ENCODE measurements at places on chromosomes 11 and 22.

DNA sequence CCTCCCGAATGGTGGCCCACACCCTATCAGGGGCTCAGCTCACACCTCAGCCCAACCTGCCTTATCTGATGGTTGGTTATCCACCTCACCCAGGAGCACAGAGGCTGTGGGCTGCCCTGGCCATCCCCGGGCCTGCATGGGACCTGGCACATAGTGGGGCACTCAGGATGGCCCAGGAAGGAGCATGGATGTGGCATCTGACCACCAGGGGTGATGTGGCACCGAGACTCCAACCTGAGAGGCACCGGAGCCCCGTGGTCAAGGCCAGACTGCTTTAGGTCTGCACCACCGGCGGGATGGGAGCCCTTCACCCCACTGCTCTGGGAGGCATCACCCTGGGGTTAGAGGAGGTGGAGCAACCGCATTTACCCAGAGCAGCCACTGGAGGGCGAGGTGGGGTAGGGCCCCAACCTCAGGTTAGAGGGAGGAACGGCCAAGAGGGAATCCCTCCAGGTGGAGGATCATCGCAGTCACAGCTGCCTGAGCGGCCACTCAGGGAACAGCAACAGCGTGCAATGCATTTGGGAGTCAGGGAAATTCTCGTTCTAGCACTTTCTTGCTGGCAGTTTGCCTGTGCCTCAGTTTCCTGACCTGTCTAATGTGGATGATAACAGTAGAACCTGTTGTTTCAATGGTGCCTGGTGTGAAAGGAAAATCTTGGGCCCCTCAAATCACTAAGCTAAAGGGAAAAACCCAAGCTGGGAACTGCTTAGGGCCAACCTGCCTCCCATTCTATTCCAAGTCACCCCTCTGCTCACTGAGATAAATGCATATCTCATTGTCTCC lies 52.9 kb upstream of the CARS1 start:
- DNase-seq, result no peak

DNA sequence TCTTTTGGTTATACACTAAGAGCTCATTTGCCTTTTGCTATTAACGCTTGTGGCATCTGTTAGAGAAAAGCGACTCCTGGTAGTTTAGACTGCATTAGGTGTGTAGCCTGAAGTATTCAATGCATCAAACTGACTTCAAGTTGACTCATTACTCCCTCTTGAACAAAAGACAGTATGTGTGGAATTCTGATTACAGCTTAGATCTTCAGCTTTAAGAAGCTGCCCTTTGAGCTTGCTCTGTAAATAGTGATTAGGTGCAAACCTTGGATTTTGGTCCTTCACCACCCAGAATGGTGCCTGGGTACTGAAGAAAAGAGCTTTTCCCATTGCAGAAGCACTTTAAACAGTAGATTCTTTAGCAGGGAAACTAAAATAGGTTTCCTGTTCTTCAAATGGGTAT lies 62.1 kb downstream of the FAT3 start:
- no peak for DNase-seq

DNA sequence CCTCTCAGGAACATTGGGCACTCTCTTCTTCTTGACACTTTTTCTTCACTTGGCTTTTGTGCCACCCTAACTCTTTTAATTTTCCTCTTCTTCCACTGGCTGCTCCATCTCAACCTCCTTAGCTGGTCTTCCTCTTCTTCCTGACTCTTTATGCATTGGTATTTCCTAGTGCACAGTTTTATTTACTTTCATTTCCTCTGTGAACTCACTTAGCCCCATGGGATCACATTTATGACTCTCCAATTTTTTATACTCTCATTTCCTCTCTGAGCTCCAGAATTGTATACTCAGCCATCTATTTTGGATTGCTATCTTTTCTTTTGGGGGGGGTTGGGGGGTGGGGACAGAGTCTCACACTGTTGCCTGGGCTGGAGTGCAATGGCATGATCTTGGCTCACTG lies 38.5 kb upstream of the LARGE1 start:
- DNase-seq, result peak; percentile 21

- no peak for DNase-seq
Measured at GRCh38 chr11:93719310-93719709, 22.0 kb downstream of the TAF1D start.

DNA sequence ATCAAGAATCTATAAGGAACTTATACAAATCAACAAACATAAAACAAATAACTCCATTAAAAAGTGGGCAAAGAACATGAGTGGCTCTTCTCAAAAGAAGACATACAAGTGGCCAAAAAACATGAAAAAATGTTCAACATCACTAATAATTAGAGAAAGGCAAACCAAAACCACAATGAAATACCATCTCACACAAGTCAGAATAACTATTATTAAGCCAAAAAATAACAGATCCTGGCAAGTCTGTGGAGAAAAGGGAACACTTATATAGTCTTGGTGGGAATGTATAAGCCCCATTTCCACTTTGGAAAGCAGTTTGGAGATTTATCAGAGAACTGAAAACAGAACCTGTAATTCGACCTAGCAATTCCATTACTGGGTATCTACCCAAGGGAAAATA lies 921.0 kb downstream of the KCNA4 start:
- DNase-seq, result no peak

GRCh38 chr11:17537261-17537660 lies 7.0 kb downstream of the USH1C start:
- no peak for DNase-seq

- DNase-seq, result no peak
Measured at GRCh38 chr11:44629732-44630345, 64.4 kb downstream of the CD82 start.

DNA sequence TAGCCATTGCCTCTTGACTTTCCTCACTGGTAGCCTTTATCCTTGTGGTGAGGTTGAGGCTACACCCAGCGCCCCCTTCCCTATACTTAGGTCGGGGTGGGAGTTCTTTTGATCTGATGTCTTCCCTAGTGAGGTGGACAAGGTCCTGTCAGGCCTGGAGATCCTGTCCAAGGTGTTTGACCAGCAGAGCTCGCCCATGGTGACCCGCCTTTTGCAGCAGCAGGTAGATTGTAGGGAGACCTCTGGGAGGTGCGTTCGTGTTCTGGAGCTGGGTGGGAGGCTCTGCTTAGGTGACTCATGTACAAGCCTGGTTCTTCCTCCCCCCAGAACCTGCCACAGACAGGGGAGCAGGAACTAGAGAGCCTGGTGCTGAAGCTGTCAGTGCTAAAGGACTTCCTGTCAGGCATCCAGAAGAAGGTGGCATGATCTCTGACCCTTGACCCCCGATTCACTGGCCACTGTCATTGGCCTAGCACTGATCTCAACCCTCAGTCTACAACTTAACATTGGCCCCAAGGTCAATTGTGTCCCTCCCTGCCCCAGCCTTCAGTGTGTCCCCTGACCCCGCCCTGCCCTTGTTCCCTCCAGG lies 4.9 kb downstream of the INPPL1 start:
- no peak for DNase-seq

DNA sequence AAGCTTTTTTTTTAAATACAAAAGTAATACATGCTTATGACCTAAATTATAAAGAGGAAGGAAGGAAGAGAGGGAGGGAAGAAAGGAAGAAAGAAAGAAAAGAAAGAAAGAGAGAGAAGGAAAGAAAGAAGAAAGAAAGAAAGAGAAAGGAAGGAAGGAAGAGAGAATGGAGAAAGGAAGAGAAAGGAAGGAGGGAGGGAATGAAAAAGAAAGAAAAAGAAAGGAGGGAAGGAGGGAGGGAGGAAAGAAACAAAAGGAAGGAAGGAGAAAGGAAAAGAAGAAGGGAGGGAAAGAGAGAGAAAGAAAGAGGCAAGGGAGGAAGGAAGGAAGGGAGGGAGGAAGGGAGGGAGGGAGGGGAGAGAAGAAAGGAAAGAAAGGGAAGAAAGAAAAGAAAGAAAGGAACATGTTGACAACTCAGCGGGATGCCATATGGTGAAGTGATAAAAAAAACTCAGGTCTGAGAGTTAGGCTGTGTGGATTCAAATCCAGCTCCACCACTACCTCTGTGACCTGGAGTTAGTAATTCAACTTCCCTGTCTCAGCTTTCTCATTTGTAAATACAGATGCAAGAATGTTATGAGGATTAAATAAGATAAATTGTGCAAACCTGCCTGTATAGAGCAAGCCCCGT lies 9.6 kb upstream of the EED start:
- DNase-seq, result no peak

DNA sequence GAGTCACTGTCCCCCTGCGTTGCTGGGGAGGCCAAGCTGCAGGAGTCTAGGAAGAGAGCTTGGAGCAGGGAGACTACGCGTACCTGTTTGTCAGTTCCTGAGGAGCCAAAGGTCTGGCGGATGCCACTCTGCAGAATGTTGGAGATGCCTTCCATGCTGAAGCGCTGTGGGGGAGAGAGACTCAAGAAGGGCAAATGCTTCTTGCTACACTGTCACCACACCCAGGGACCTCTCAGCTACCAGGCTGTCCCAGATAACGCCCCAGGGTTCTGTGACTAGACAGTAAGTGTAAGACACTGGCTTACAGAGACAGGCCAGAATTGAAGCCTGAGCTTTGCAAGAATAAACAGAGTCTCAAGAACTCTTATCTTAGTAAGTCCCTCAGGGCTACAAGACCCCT lies 42.0 kb downstream of the FEZ1 start:
- DNase-seq, result no peak

- DNase-seq, result no peak
Measured at GRCh38 chr11:69419662-69420395, 61.6 kb upstream of the LINC01488 start.

GRCh38 chr22:42171946-42172719 lies 41.5 kb upstream of the CYP2D6 start:
- peak; percentile 60 for DNase-seq

DNA sequence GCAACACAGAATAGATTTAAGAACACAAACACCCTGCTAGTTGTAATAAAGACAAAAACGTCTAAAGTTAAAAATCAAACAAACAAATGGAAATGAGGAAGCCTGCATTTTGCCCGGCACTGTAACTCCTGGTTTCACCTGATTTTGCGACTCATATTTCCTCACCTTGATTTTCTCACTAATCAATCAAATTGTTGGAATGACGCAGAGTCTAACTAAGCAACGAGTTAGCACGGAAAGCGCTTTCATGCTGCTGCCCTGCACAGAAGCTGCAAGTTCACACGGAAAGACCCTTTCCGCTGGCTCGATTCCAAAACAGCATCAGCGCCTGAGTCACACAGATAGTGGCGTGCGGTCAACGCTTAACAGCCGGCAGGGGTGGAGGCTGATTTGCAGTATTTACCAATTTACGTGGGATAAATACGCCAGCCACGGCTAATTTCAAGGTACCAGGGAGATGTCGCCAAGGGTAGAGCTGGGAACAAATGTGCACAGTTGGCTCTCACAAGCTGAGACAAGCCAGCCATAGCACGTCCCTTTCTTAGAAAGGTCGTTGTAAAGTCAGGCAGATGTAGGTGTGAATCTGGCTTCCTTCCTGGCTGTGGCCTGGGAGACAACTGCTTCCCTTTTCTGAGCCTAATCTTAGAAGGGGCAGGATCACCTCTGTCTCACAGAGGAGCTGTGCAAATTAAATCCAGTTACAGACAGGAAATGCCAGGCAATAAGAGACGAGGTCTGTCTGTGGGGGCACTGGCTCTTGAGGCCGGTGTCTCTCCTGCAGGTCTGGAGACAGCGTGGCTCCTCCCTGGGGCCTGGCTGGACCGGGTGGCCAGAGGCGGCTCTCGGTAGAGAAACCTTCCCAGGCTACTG lies 76.9 kb upstream of the TTLL12 start:
- DNase-seq, result peak; percentile 61

GRCh38 chr22:39317084-39317774 lies 2.2 kb downstream of the RPL3 start:
- peak; percentile 39 for DNase-seq

DNA sequence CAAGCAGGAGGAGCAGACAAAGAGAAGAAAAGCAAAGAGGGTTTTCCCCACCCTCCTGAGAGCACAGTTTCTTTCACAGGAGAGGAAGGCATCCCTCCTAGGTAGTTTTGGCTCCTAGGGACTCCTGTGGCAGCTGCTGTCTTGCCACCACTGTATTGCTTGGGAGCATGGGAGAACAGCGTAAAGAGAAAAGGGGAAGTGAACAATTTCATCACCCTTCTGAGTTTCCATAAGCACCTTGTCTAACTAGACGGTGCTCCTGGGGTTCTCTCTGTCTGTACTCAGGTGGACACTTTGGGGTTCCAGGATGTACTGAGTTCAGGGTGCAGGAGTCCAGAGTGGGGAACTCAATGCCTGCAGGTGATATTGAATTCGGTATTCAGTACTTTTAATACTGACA lies 1430.5 kb downstream of the TBC1D22A start:
- no peak for DNase-seq

GRCh38 chr11:1083621-1084551 lies 9.2 kb downstream of the MUC2 start:
- DNase-seq, result no peak

DNA sequence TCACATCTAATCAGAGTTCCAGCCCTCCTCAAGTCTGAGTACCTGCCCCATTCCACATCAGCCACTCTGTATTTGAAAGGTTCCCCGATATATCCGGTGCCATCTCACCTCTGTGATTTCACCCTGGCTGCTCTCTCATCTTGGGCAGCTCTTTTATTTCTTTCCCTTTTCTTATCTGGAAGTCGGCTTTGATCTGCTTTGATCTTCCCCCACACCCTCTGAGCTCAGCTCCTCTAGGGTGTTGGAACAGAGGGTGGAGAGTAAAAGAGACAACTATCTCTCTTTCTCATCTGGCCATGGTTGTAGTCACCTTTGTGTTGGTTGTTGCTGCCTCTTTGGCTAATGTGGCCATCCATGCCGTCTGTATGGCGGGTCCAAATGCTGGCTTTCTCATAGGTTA lies 108.3 kb downstream of the ENTHD1 start:
- no peak for DNase-seq

- DNase-seq, result peak; percentile 70
Measured at GRCh38 chr11:114059984-114060391, 477 bp downstream of the ZBTB16 start.

GRCh38 chr11:20360650-20361049 lies 2.9 kb upstream of the HTATIP2 start:
- peak; percentile 76 for DNase-seq

- DNase-seq, result no peak
Measured at GRCh38 chr22:25848954-25849353, 107.0 kb downstream of the MYO18B start.

- DNase-seq, result peak; percentile 61
Measured at GRCh38 chr22:23763579-23763945, 772 bp downstream of the C22orf15 start.

- DNase-seq, result no peak
Measured at GRCh38 chr11:111814557-111815320, 48.5 kb upstream of the PPP2R1B start.

DNA sequence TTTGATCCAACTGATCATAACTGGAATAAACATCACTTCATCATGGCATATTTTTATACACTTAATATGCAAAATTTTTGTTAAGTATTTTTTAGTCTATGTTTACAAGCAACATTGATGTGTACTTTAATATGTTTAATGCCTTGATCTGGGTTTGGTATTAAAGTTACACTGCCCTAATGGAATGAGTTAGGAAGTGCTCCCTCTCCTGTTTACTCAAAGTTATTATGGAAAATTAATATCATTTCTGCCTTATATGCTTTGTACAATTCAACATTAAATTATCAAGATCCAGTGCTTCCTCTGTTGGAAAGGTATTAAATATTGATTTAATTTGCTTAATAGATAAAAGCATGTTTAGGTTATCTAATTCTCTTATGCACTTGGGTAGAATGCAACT lies 927.3 kb upstream of the RAG2 start:
- no peak for DNase-seq

- DNase-seq, result no peak
Measured at GRCh38 chr11:47466201-47466600, 17.3 kb upstream of the RAPSN start.

Data from B cell (primary cell).